ENCODE measurements at places on chromosomes 3 and 15. TPM values are rescaled to one million over a fixed set of nuclear protein-coding genes. Genes with fewer than 3 reads are reported as not detected.

- peak; percentile 36 for DNase-seq
Measured at GRCh38 chr15:31197497-31198414, 96.2 kb upstream of the TRPM1 start.

GP9 gene
- total RNA-seq: not detected

DNA sequence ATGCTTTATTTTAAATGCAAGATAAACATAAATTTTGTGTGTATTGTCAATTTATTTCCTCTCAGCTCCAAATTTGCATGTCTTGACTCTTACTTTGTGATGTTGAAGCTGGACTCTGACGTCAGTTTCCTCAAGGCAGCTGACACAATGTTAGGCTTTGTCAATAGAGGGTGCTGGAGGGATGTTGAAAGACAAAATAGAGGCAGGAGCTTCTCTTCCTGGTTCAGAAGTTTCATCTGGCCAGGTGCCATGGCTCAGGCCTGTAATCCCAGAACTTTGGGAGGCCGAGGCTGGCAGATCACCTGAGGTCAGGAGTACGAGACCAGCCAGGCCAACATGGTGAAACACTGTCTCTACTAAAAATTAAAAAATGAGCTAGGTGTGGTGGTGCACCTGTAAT is 408.6 kb downstream of the GBE1 start:
- no peak for DNase-seq

LYSMD4 gene
- 7.6 TPM for total RNA-seq

GRCh38 chr3:105661461-105661860 is 207.4 kb downstream of the CBLB start:
- DNase-seq: no peak

- DNase-seq: no peak
Measured at GRCh38 chr3:105904251-105904650, 35.4 kb upstream of the CBLB start.

DNA sequence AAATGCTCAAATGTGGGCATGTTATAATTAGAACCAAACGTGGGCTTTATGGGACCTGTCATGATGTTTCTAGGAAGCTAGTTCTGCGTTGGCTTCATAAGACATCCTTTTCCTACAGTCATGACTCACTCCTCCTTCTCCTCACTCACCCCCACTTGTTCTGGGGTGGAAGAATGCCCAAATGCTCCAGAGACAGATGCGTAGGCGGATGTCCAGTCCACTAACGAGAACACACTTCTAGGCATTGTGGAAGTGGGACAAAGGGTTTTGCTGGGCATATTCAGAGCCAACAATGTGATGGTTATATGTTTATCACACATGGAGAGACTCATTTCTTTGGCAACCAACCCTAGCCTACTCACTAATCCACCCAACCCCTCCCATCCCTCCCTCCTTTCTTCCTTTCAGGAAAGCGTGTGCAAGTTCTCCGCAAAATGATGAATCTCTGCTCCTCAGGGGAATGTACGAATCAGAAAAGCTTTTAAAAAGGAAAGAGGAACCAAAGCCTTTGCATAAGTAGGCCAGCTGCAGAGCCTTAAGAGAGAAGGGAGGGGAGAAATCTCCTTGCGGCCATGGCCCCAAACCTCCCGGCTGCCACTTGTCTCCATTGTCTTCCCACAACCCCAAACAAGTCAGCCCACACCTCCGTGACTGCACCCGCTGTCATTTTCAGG is 123.0 kb upstream of the SPRED1 start:
- no peak for DNase-seq

ONECUT1 gene
- not detected for total RNA-seq

- DNase-seq: no peak
Measured at GRCh38 chr3:184825121-184825820, 13.3 kb downstream of the VPS8 start.

DAZL gene
- not detected for total RNA-seq

GRCh38 chr3:17137321-17137826 is 252.6 kb downstream of the PLCL2 start:
- no peak for DNase-seq

PROK2 gene
- 0.33 TPM for total RNA-seq

GRCh38 chr3:73572368-73572767 is 52.4 kb downstream of the PDZRN3 start:
- no peak for DNase-seq

DNA sequence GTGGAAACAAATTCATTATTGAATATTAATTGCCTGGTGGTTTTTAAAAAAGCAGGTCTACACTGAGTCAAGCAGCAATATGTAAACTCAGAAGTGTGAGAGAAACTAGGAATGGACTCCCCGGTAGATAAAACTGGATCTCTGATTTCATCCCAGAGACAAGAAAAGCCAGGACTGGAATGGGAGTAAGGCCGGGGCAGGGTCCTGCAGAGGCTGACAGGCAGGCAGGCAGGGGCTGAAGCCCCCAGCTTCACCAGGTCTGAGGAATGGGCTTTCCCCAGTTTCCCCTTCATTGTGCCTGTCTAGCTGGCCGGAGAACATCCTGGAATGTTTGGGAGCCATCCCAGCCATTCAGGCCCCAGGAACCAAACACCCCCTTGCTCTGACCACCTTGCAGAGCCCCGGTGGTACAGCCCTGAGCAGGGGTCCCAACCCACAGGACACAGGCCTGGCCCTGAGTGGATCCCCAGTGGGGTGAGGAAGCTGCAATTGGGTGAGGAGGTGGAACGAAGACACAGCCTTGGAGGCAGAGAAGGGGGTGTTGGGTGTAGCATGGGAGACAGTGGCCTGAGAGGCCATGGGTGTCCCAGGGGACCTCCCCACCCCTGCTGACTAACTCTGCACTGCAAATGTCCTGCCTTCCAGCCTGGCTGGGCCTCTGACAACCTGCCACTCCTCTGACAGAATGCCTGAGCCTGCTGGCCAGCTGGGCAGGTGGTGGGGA is 31.7 kb upstream of the XYLB start:
- DNase-seq: no peak

GRCh38 chr3:111070772-111071256 is 802 bp upstream of the NECTIN3 start:
- DNase-seq: peak; percentile 9

PCOLCE2 gene
- not detected for total RNA-seq

- peak; percentile 82 for DNase-seq
Measured at GRCh38 chr15:88894348-88894818, 961 bp downstream of the HAPLN3 start.

DNA sequence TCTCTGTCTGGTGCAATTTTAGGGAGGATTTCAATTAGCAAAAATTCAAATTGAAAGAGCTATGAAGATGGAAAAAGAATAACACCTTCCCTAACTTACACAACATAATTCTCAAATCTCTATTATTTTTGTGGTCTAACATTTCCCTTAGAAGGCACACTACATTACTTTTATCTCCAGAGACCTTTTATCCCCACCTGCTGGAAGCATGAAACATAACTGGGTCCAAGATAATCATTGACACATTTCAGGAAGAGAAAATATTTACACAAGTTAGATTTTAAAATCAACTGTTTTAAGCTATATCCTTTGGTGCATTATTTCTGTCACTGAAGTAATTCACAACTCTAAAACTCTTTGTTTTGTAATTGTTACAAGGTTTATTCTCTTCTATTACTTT is 779.5 kb downstream of the ROBO1 start:
- no peak for DNase-seq

GRCh38 chr3:187027531-187028278 is 97.4 kb downstream of the ST6GAL1 start:
- peak; percentile 89 for DNase-seq

DNA sequence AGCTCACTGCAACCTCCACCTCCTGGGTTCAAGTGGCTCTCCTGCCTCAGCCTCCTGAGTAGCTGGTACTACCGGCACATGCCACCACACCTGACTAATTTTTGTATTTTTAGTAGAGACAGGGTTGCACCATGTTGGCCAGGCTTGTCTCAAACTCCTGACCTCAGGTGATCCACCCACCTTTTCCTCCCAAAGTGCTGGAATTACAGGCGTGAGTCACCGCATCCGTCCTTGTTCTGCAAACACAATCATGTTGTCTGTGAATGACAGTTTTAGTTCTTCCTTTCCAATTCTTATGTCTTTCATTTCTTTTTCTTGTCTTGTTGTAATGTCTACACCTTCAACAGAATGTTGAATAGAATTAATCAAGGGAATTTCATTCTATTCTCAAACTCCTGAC is 16.3 kb upstream of the SMCO1 start:
- DNase-seq: no peak

DNA sequence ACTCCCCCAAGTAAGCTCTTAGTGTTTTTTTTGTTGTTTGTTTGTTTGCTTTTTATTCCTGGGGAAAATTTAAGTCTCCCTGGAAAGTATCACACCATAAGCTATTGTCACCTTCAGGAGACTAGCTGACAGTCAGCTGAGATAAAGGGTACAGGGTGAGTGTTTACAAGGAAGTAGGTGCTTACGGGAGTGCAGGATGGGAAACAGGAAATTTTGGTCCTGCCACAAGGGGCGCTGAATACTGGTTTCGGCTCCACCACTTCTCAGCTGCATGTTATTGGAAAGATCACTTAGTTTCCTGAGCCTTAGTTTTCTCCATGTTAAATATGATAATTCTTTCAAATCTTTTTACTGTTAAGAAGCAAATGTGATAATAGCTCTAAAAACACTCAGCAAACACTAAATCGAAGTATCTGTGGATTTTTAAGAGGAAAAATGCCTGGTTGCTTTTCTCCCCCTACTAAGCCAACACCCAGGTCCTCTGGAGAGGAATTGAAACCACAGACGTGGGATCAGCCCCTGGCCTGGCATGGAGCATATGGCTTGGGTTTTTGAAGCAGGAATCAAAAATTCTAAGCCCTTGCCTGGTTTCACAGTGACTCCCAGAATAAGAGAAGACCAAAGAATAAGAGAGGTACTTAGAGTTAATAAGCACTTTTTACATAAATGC is 90.7 kb downstream of the SCN11A start:
- DNase-seq: no peak

GRCh38 chr15:70043590-70043989 is 54.1 kb downstream of the TLE3 start:
- no peak for DNase-seq

- no peak for DNase-seq
Measured at GRCh38 chr3:63441262-63441661, 163.2 kb downstream of the SYNPR start.

- DNase-seq: no peak
Measured at GRCh38 chr3:158642005-158642404, 2.3 kb upstream of the GFM1 start.

CCR1 gene
- 1.2 TPM for total RNA-seq

DNA sequence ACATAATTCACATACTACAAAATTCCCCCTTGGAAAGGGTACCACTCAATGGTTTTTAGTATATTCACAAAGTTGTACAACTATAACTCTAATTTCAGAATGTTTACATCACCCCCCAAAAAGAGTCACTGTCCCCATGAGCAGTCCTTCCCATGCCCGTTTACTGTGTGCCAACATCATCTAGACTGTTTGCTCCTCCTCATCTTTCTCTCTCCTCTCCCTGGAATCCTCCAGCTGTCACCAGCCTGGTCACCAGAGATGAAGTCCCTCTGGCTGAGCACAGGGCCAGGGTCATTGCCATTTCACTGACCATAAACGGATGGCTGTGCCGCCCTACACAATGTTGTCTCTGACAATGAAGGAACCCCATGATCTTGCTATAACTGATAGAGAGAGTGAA is 45.2 kb downstream of the C2CD4B start:
- no peak for DNase-seq

- DNase-seq: no peak
Measured at GRCh38 chr15:79901958-79902357, 5.1 kb upstream of the MTHFS start.

OCA2 gene
- not detected for total RNA-seq

DNA sequence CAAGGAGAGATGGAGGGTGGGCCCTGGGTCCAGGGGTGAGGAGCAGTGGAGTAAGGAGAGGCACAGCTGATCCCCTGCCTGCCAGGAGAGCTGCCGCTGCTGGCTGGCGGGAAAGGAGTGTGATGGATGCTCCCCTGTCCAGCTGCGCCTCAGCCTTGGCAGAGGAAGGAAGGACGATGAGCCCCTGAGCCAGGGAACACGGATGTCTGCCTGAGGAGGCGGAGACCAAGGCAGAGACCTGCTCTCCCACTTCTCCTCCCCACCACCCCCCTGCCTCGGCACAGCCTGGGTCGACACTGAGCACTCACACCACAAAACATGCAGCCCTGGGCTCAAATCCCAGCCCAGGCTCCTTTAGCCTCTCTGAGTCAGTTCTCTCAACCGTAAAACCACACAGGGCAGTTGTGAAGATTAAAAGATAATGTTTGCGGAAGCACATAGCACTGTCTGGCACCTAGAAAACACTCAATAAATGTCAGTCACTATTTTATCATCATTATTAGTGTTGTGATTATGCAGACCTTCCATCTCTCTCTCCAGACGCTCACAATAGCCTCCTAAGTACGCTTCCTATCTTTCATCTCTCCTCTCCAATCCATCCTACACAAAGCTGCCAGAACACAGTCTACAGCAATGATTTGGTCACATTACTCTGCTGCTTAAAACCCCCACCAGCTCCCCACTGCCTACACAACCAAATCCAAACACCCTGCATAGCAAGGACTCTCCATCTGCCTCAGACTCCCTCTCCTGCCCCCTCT is 52.2 kb downstream of the SEMA5B start:
- no peak for DNase-seq

KLHL40 gene
- not detected for total RNA-seq

- DNase-seq: no peak
Measured at GRCh38 chr3:48437812-48438211, 2.1 kb downstream of the CCDC51 start.

UROC1 gene
- total RNA-seq: not detected

GRCh38 chr3:154148541-154148940 is 27.4 kb downstream of the ARHGEF26 start:
- DNase-seq: no peak

ARRDC4 gene
- 5.1 TPM for total RNA-seq

GRCh38 chr3:124895756-124896155 is 8.6 kb upstream of the ITGB5 start:
- no peak for DNase-seq

DNA sequence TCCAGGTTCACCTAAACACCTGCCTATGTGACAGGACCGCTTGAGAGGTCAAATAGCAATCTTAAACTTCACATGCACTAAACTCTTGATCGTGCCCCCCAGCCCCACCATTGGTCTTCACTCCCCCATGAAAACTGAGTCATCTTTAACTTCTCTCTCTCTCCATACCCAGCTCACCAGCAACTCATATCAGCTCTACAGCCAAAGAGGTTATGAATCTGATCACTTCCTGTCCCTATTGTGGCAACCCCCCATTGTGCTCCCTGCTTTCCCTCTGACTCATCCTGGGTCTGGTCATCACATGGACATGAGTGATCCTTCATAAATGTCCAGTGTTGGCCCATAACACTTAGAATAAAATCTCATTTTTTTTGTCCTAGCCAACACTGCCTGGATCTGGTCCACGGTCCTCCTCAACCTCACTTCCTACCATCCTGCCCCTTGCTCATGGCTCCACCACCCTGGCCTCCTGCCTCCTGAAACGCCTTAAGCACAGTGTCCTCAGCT is 103.4 kb upstream of the HACD2 start:
- no peak for DNase-seq

DNA sequence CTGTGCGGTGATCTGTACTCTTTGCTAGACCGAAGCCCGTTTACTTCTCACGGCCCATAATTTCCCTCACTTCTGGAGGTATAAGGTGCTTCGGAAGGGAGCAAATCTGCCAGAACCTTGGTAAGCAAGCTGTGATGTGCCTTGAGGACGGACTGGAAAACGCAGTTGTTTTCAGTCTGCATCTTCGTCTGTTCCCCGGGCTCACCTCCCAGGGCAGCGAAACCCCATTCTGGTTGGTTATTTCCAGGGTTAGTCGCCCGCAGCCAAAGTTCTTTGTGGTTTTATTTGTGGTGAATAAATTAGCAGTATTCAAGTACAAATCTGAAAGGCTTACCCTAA is 401 bp downstream of the RAMAC start:
- DNase-seq: no peak
